ENCODE measurements at places on chromosomes 7 and 10.

- no peak for DNase-seq
Measured at GRCh38 chr10:55263327-55263726, 462.3 kb upstream of the PCDH15 start.

GRCh38 chr7:27921081-27921836 is 181.3 kb downstream of the TAX1BP1 start:
- peak; percentile 46 for DNase-seq

- no peak for DNase-seq
Measured at GRCh38 chr7:91285696-91286355, 21.6 kb downstream of the FZD1 start.

DNA sequence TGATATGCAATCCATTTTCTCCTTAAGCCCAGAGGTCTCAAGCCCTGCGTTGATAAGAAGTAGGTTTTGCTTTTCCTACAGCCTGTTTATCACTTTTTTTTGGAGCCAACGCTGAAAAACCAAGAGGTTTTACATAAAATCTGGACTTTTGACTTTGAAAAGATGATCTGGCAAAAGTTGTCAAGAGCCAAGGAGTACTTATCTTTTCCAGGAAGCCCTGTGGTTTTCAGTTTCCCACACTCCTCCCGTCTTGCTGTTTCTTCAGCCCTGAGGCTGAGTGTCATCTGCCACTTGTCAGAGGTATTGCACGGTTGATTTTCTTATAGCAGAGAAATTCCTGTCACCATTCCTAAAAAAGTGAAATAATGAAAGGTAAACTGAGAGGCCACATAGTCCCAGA is 108.7 kb downstream of the TYW1 start:
- no peak for DNase-seq

Measured in NCI-H345 (cell line).